NCI-H1930 (cell line): ENCODE measurements at places on chromosomes 6 and 20.

DNA sequence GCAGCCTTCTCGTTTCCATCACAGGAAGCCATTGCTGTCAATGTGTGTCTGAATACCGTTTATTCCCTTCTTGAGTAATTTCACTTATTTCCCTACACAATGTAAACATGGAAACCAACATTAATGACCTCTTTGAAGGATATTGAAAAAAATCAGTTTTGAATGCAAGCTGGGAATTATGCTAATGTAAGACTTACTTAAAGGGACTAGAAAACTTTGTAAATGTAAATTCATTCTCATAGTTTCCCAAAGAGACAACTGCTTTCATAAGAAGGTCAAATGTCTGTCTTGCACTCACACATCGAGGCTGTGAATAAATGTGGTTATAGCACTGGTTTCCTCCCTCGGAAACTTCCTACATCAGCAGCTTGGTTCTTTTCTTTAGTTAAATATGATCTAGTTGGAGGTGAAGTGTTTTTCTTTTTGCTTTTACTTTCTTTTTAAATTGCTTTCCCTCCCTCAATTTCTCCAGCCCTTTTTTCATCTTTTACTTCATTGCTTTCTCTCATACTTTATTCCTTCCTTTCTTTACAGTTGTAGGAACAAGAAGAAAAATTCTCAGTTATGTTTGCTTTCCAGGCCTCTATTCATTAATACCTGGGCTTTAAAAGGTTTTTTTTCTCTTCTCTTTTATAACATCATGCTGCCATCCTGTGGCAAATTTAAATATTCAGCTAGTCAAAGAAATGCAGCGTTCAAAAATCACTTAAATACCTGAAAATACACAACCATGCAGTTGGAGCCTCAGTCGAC lies 108.3 kb downstream of the TNFAIP3 start:
- DNase-seq, result no peak

GRCh38 chr6:108476847-108477430 lies 83.8 kb upstream of the FOXO3 start:
- DNase-seq, result peak; percentile 12

- DNase-seq, result no peak
Measured at GRCh38 chr20:59648466-59649070, 44.2 kb downstream of the PHACTR3 start.

DNA sequence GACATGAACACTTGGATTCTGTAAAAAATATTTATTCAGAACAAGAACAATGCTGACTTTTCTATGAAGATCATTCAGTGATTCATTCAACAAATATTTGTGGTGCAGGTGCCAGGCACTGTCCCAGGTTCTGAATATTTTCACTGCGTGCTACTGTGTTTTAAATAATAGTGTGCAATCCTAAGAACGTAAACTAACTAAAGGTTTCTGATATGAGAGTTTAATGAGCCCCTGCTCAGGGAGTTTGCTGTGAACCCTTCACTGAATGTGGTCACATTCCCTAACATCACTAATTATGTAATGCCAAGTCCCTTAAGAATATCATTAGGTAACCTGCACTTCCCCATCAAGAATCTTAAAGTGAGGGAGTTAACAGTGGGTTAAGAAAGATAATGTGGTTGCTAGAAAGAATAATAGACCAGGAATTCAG lies 1.7 kb upstream of the TMEM170B start:
- no peak for DNase-seq

GRCh38 chr6:104771258-104771832 lies 88.4 kb downstream of the HACE1 start:
- DNase-seq, result no peak

DNA sequence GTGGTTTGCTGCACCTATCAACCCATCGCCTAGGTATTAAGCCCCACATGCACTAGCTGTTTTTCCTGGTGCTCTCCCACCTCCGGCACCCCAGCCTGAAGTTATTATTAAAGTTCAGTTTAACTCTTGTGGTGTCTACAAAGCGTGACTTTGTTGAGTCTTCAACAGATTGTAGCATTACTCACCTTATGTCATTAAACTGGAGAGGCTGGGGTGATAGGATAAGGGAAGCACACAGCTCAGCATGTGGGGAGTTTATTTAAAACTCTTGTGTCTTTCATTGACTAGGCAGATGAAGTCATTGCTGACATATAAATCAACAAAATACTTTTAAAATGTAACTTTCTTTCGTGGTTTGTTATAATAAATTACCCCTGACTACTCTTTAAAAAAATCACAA lies 84.7 kb upstream of the GCM1 start:
- no peak for DNase-seq

- DNase-seq, result no peak
Measured at GRCh38 chr20:15992564-15992963, 580.7 kb downstream of the KIF16B start.

DNA sequence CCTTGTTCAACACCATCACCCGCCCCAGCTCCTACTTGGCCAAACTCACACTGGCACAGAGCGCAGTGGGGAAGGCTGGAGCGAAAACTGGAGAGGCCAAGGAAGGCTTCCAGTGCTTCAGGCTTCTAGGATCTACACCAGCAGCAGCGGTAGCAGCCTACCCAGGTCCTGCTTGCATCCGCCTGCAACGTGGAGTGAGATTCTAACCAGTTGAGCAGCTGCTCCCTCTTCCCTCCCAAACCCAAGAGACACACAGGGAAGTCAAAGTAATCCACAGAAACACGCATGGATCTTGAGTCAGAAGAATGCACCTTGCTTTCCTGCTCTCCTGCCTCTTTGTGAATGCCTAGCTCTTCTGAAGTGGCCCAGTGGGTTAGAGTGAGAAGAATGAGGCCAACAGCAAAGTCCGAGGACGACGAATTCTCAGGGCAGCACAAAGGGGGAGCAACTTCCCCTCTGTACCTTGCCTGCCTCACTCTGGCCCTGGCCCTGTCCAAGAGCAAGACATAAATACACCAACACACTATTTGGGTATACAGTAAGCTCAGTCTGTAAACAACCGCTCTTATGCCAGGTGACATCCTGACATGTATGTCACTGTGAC lies 95.9 kb upstream of the FOXQ1 start:
- DNase-seq, result no peak

DNA sequence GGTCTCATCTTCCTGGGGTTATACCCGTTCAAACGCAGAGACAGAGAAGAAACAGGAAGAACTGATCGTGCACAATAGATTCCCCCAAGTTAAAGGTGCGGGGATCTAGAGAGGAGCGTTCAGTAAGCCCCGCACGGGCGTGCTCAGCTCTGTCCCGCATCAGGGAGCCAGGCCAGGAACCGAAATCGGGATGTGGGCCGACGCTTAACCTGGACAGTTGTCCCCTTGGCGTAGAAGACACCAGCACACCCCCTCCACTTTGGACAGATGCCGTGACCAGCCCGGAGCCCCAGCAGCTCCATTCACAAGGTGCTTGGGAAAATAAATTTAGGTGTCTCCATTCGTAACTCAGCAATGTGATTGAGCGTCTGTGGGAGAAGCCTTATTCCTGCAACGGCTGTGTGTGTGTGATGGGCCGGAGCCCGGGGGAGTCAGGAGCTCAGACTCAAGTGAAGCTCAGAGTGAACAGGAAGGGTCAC lies 24.0 kb upstream of the GATA5 start:
- no peak for DNase-seq

DNA sequence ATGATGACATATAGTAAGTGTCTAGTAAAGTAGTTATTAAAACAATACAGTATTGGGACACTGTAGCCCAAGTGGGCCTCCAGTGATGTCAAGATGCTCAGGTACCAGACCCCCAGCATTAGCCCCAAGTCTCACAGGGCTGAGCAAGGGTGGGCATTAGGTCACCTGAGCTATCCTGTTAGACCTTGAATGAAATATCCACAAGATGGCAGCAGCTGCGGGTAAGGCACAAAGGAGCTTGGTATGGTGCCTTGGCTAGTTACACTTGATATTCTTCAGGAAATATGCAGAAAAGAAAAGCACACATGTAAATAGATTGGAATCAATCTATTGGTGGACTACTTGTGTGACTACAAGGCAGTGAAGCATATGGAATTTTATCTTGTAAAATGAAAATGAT lies 701.8 kb upstream of the ADGRB3 start:
- no peak for DNase-seq

- DNase-seq, result no peak
Measured at GRCh38 chr6:6968357-6968730, 139.4 kb upstream of the RREB1 start.

- no peak for DNase-seq
Measured at GRCh38 chr20:252801-253200, 4.7 kb upstream of the DEFB132 start.

DNA sequence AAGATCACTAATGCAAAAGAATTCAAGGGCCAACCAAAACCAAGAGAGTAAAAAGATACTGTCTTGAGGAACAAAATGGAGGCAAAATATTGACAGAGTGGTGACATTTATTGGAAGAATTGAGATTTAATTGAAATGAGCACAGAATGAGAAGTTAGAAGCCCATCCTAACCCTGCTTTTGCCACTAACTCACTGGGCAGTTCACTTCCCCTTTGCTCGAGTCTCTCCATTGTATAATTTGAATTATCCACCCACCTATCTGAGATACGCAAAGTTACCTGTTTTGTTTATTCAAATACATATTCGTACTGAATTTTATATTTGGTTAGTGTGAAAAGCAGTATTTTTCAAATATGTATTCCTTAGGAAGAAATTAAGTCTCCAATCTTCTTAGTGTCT lies 204.5 kb upstream of the PRDM1 start:
- no peak for DNase-seq

- DNase-seq, result no peak
Measured at GRCh38 chr20:49323622-49324238, 45.9 kb upstream of the ZNFX1 start.

GRCh38 chr20:33733654-33734576 lies 2.1 kb downstream of the ZNF341 start:
- no peak for DNase-seq

DNA sequence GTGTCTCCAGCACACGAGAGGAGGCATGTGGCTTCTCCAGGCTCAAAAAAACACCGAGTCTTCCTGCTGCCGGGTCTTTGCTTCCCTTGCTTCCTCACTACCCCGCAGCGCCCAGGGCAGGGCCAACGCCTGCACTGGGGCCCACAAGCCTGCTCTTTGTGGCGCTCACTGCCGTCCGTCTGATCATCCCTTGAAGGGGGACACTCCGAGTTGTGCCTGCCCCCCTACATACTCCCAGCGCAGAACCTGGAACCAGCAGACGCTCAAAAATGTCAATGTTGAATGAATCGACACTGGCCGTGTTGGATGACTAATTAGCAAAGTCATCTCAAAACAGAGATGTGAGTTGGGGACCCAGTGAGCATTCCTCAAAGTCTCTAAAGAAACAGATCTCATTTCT lies 8.1 kb upstream of the ARFGAP1 start:
- DNase-seq, result no peak

DNA sequence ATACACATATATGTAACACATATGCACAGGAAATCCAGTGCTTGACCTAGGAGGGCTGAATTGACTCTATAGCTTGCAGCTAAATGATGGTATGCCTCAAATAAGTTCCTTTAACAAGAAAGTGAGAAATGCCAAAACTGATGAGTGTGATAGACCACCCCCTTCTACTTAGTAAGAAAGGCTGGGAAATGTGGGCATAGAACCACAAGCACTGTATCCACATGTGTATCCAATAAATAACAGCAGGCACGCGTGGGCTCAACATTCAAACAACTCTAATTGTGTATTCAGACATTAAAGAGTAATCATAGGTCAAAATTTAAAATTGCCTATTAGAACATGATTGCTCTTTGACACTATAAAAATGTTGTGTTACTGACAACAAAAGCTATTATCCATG lies 54.1 kb downstream of the FAM83B start:
- no peak for DNase-seq

DNA sequence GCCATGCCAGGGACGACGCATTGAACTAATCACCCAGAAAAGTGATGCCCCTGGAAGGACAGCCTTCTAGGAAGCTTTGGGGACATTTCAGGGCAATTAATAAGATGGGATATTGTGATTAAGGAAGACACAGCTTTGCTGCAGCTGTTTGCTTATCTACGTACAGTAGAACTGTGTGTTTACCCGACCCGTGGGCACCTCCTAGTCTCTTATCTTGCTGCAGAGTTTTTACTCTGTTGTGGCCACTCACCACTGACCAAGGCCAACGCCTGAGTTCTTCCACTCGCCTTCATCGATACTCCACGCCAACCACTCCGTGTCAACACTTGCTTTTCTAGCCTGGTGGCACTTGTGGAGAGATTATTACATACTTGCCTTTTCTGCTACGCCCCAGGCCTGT lies 105.9 kb upstream of the MLN start:
- no peak for DNase-seq

- no peak for DNase-seq
Measured at GRCh38 chr6:1667805-1668175, 58.1 kb downstream of the FOXC1 start.

- no peak for DNase-seq
Measured at GRCh38 chr6:26211963-26212362, 124.7 kb downstream of the HFE start.

- DNase-seq, result no peak
Measured at GRCh38 chr20:21527908-21528307, 14.0 kb upstream of the NKX2-2 start.

- no peak for DNase-seq
Measured at GRCh38 chr20:9338101-9338500, 176.3 kb upstream of the LAMP5 start.

GRCh38 chr6:167936051-167936450 lies 61.4 kb upstream of the KIF25 start:
- no peak for DNase-seq

DNA sequence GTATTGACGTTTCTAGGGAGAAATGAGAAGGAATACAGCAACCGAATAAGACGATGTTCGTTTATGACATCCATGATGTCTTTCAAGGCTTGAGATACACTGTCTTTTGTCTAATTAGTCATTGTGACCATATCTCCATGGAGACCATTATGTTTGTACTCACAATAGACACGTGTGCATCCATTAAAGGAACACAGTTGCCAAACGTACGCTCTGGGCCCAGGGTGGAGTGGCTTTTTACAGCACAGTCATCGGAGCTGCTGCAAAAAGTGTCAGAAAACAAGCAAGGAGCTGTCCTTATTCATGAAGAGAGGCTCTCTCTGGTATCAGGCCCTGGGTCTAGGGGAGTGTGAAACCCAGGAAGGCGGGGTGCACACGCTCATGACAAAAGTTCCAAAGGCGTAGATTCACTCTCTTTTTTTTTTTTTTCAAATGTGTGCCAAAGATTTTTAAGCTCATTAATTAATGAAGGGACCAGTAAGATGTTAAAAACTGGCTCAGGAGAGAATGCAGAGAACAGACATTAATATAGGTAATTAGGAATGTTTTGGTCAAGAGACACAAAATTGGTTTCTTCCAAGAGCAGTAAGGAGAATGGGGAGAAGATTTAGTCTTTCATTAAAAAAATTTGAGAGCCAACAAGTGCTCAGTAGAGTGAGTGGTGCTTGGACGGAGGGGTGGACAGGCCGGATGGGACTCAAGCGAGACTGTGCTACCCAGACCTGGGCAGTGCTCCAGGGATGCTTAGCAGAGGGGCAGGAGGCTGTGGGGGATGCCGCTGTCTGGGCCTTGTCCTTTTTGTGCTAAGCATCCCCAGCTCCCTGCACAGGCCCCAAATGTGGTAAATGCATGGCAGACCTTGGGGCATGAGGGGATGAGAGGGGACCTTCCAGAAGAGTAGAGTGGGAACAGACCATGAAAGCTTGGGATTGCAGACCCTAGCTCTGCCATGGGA lies 34.9 kb upstream of the GTSF1L start:
- DNase-seq, result peak; percentile 25

- no peak for DNase-seq
Measured at GRCh38 chr6:17054647-17055046, 47.2 kb upstream of the STMND1 start.

- no peak for DNase-seq
Measured at GRCh38 chr6:12356983-12357972, 67.1 kb downstream of the EDN1 start.
